Activated T-helper 1 cell treated with Interleukin-2 at 50 U/mL for 16 hours (primary cell): ENCODE measurements at places on chromosomes 6 and 20.

DNA sequence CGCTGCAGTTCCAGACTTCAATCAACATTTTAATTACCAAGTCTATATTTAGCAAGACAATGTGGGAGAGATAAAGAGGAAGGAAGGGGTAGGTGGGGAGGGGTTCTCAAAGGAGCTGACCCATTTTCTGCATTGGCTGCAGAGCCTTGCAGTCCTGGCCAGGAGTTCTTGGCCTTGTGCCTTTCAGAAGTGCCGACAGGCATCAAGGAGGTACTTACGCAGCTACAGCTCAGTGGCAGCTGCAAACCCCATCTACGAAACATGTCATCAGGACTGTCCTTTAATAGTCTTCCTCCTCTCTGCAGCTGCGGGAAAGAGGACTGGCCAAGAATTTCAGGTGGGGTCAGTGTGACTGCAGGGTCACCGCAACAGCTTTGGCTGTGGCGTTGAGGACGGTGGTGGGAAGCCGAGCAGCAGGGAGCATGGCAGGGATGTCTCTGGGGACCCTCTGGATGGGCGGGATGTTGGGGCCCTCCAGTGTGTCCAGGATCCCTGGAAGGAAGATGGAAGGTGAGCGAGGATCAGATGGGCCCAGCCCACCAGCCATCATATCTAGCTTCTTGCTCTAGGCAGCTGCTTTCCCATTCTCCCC lies 1.8 kb upstream of the LRRC73 start:
- no peak for DNase-seq

- no peak for DNase-seq
These were observed 937.4 kb upstream of the GJE1 start for GRCh38 chr6:141195251-141195832.

GRCh38 chr20:39081255-39081654 lies 119.1 kb downstream of the DHX35 start:
- peak; percentile 62 for DNase-seq

DNA sequence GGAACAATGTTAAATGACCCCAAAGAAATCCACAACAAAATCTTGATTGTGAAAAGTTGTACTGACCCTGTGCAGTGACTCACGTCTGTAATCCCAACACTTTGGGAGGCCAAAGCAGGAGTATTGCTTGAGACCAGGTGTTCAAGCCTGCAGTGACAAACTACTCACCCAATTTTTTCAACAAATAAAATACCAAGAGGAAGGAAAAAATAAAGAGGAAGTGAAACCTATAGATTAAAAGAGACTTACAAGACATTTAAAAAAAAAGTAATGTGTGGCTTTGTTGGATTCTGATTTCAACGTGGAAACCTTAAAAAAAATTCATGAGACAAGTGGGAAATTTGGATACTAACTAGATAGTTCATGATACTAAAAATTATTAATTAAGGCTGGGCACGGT lies 31.9 kb downstream of the GINS1 start:
- no peak for DNase-seq

DNA sequence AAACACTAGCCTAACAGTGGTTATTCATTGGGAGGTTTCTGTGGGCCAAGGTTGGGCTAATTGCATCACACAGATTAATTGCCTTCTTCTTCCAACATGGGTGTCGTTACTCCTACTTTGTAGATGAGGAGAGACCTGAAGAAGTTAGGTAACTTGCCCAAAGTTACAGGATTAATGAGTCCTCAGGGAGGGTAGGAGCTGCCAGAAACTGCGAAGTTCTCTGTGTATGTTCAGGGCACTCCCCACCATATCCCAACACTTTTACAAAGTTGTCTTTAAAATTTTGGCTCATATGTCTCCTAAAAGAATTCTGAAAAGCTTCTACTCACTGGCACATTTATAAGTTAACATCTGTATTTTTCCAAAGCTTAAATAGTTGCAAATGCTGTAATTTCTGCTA lies 323.5 kb upstream of the HSF2 start:
- no peak for DNase-seq

DNA sequence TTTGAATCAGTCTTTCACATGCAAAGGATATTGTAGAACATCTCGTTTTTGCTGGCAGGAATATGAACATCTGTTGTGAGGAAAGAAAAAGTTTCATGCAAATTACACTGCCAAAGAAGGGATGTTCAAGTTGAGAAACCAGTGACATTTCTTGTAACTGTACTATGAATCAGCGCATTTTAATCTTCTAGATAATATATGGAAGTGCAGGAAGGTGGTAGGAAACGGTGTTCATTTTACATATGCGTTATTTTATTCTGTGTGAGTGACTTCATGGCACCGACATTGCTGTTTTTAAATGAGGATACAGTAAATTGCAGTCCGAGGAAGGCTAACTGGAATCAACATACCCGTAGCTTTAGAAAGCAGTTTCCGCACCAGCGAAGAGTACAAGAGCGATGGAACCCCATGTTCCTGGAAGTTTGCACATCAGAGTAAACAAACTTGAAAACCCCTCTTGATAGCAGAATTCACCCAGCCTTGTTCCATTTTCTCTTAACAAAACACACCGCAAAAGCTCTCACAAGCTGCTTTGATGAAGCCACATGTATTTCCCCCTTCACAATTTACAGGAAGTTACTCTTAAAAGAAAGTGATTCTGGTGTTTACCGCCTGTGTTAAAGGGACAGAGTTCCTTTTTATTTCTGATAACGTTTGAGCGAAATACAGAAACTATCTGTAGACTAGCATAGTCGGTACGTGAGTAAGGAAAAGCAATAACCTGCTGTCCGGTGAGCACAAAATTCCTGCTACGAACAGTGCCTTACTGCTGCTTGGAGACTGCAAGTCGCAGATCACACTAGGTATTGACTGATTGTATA lies 11.5 kb downstream of the PRDM1 start:
- peak; percentile 28 for DNase-seq

DNA sequence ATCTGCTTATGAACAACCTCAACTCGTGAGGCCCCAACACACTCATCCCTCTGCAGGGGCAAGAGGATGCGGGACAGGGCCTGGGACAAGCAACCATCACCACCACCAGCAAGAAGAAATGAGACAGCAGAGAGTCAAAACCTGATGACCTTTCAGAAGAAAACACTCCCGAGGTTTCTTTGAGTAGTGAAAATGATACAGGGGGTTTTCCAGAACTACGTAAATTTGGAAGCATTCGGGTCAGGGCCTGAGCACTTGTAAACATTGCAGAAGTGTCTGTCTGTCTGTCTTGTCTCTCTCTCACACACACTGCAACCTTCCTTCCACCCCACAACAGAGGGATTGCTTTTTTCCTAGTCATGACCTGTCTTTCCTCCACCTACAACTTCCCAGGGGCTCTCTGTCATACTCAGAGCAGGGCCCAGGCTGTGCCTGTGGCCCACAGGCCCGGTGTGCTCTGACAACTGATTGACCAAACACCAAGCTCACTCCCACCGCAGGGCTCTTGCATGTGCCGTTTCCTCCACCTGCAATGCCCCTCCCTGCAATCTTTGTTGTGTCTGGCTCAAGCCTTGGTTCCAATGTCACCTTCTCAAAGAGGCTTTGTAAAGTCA lies 90.9 kb downstream of the BMP7 start:
- DNase-seq, result no peak

DNA sequence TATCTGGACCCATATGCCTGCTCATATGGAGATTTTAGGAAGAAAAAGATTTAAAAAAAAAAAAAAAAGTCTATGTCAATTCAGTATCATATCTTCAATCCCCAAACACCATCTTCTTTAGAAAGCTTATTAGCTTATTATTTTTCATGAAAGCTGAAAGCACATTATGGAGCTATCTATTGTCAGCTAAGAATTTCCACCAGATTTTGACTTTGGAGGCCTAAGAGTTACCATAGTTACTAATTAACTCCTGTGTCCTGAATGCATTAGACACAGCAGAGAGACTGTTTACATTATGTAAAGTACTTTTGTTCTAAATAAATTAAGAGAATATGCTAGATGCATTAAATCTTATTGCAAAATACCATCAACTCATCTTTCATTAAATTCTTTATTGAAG lies 255.5 kb upstream of the NRSN1 start:
- no peak for DNase-seq

- DNase-seq, result no peak
These were observed 5.8 kb downstream of the IL20RA start for GRCh38 chr6:137039010-137039409.

- no peak for DNase-seq
These were observed 592.1 kb upstream of the NRSN1 start for GRCh38 chr6:23533944-23534343.

DNA sequence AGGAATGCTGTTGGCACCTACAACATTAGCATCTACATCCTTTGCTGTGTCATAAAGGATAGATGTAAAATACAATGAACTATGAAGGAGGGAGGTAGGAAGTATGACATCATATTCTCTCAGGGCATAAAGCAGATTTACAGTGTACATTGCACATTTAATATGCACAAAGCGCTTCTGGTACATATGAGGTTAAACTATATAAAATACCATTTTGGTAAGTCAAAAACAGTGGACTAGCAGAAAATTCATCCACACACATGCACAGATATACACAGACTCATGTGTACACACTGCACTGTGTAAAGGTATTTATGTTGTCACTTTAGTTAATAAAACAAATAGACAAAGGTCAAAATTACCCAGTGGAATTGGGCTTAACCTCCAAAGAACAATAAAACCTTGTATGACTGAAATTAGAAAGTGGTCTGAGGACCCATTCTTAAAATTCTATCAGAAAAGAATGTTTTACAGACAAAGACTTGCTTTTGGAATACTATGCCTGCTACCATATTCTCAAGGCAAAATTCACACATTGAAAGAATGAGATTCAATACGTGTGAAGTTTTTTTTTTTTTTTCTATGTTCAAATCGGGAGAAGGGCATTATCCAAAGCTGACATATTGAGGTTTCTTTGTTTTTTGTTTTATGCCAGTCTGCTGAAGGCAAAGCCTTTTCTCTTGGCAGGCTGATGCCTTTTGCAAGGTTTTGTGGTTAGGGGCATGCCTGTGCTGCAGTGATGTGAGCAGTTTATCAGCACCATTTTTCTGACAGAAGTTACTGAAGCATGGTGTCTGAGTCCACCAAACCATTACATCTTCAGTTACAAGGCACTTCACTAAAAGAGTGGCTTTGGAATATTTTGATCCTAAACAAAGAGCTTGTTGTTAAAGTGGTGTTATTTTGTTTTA lies 199.0 kb downstream of the PLCB1 start:
- no peak for DNase-seq

GRCh38 chr6:53331678-53332077 lies 17.1 kb downstream of the ELOVL5 start:
- no peak for DNase-seq

DNA sequence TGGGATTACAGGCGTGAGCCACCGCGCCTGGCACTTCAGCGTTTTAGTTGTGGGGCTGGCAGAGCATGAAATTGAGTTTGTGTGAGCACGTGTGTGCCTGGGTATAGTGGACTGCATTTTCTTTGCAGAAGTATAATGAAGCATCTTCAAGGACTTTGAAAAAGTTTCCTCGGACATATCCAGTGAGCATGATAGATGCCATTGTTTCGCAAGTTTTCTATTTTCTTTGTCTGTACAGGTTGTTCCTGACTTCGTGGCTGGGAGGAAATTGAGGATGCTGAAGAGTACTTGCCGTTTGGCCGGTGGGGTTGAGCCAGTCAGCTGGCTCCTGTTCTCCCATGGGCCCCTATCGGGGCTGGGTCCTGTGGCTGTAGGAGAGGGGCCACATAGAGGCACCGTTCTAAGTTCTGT lies 55.9 kb downstream of the RREB1 start:
- DNase-seq, result no peak

DNA sequence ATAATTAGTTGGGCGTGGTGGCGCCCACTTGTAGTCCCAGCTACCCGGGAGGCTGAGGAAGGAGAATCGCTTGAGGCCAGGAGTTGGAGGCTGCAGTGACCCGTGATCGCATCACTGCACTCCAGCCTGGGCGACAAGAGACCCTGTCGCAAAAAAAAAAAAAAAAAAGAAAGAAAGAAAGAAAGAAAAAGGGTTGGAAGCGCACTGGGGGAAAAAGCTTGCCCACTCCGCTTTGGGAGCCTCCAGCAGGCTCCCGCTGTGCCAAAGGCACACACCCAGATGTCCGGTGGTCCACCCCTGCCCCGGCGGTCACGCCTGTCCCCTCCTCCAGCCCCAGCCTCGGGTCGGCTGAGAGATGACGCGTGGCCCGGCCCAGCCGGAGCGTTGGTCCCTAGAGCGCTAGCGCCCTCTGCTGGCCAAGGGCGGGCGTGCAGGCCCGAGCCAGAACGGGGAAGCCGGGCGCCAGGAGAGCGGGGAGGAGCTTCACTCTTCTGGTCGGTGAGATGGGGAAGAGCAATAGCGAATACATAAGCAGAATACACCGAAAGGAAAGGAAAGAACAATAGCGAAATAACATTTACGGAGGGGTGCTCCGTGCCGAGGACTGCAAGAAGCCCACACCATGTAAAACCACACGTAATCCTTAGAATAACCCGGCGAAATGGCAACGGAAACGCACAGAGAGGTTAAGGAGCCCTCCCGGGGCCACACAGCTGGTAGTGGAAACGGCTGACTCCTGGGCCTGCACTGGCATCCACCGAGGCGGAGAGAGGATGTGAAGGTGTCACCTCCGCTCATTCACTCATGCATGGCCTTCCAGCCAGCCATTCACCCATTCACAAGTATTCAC lies 41.7 kb downstream of the UBE2V1 start:
- peak; percentile 86 for DNase-seq

GRCh38 chr6:71387179-71387578 lies 98.6 kb downstream of the OGFRL1 start:
- no peak for DNase-seq

DNA sequence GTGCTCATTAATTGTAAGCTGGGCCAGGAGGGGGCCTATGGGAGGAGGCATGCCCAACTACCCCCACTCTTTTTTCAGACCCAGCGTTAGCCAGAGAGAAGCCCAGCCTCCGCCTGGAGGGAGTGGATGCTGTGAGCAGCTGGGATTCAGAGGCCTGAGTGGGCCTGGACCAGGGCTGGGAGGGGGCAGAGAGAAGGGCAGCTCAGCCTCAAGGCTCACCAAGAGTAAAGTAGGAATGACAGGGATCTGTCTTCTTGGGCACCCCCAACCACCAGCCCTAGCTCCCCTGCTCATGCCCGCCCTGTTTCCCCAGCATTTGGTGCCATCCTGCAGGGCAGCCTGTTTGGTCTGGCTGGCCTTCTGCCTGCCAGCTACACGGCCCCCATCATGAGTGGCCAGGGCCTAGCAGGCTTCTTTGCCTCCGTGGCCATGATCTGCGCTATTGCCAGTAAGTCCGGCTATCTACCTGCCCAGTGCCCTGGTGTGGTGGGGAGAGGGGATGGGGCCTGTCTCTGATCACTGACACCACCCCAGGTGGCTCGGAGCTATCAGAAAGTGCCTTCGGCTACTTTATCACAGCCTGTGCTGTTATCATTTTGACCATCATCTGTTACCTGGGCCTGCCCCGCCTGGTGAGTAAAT lies 6.8 kb downstream of the SLC29A1 start:
- DNase-seq, result no peak

- no peak for DNase-seq
These were observed 1307.5 kb downstream of the GRIK2 start for GRCh38 chr6:102701019-102701418.

GRCh38 chr6:153621070-153621469 lies 418.0 kb upstream of the OPRM1 start:
- DNase-seq, result no peak

- no peak for DNase-seq
These were observed 98.8 kb upstream of the NXT1 start for GRCh38 chr20:23251779-23252178.
